ENCODE measurements at places on chromosomes 4 and X.

DNA sequence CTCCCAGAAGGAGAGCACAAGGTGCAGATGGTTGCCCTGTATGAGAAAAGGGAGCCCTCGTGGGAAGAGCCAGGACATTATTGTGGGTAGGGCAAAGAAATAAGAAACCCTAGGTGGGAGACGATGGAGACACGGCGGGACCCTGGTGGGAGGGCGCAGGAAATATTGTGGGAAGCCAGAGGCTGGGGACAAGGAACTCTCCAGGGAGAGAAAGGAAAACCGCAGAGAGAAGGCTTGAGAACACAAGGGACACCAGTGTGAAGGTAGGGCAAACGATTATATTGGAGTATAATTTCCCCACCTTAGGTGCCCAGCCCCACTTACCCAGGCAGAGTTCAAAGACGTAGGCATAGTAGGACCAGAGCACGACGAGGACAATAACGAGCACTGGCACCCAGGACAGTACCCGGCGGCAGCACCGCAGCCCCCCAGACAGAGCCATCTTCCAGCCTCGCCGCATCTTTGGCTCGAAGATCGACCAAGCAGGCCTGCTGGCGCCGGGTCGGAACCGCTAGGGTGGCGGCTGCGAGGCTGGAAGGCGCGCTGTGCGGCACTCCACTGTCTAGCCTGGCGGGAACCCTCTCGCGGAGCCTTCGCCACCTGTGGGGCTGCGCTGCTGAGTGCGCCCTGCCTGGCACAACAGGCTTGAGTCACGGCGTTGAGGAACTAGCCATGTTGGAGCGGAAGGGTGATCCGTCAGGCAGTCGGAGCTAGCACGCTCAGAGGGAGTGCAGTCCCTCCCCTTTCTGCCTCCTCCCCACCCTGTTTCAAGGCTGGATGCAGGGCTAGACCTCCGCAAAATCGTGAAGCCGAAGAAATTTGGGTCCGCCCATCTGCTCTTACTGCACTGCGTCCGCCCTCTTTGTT lies at the start of gene ZDHHC15:
ZDHHC15 (minus strand) TSS at position 473 of the 867 bp plus-strand sequence; CDS start at position 460, 13 bp downstream.
- peak; percentile 36 for DNase-seq

DNA sequence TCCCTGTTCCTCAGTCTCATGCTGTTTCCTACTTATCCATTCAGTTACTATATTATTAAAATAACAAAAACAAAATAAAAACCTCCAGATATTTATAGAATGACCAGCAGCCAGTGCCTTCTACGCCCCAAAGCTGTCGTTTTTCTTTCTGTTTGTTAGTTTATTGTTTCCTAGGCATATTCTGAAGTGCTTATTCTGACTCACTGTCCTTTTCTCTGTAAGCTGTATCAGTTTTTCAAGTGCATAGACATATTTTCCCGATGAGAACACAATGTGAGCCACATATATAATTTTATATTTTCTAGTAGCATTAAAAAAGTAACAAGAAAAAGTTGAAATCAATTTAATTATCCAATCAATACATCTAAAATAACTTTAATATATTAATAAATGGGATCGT lies 2158.6 kb upstream of the TENM3 start:
- DNase-seq: no peak

DNA sequence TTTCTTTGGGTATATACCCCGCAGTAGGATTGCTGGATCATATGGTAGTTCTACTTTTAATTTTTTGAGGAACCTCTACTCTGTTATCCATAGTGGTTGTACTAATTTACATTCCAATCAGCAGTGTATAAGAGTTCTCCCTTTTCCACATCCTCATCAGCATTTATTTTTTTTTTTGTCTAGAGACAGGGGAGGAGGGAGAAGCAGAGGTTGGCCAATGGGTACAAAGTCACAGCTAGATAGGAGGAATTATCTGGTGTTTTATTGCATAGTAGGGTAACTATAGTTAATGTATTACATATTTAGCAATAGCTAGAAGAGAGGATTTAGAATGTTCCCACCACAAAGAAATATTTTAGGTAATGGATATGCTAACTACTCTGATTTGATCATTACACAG lies 107.4 kb downstream of the TSPAN7 start:
- no peak for DNase-seq

GRCh38 chrX:55452833-55453124 lies 852 bp downstream of the MAGEH1 start:
- no peak for DNase-seq

GRCh38 chr4:134867027-134867426 lies 665.4 kb upstream of the PABPC4L start:
- DNase-seq: no peak

- DNase-seq: no peak
Observed at GRCh38 chr4:111128327-111128726, 505.4 kb upstream of the PITX2 start.

GRCh38 chr4:15765391-15765790 lies 12.7 kb upstream of the CD38 start:
- no peak for DNase-seq

GRCh38 chrX:2631743-2632532 lies 59.2 kb upstream of the CD99 start:
- no peak for DNase-seq

- no peak for DNase-seq
Observed at GRCh38 chrX:139691843-139692505, 16.0 kb downstream of the MCF2 start.

- DNase-seq: no peak
Observed at GRCh38 chr4:81549984-81550383, 78.3 kb upstream of the RASGEF1B start.

- no peak for DNase-seq
Observed at GRCh38 chr4:1407657-1408333, 1.6 kb upstream of the NKX1-1 start.

DNA sequence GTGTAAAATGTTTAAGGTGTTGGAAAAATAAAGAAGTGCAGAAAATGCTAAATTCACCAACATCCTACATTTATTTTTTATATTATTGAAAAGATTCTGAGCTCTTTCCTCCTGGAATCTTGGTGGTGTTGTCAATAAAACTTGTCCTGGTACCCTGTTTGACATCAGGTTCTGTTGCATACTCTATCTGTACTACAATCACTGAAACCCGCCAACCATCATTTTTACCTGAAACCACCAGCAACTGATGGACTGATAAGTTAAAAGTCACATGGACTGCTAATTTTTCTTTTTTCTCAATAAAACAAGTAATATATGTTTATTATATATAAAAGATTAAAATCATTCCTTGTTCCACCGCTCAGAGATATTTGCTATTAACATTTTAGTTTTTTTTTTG lies 23.4 kb downstream of the STAP1 start:
- no peak for DNase-seq

- no peak for DNase-seq
Observed at GRCh38 chr4:100738196-100739165, 220.7 kb upstream of the EMCN start.

DNA sequence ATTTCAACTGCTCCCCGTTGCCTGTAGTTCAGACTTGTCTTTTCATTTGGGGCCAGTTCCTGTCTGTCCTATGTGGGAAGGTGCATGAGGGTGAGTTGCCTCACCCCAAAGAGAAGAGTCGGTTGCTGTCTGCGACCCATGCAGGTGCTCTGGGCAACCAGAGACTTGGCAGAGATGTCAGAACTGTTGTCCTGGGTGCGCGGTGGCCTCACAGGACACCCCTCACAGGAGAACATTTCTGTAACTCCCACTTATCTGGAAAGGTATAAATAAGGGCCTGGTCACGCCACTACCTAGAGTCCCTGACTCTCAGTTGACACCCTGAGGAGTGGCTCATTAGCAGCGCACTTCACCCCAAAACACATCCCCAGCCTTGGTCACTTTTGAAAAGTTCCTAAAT lies 9.7 kb upstream of the NAT8L start:
- no peak for DNase-seq

GRCh38 chrX:29466456-29466855 lies 748.9 kb upstream of the MAGEB2 start:
- no peak for DNase-seq

GRCh38 chrX:148562846-148563245 lies 62.4 kb downstream of the AFF2 start:
- DNase-seq: no peak

Data from stimulated activated CD4-positive, alpha-beta T cell treated with anti-CD3 and anti-CD28 coated beads, Interleukin-4, amount 100 ng/mL, for 48 hours (primary cell).